ENCODE measurements at places on chromosomes 2 and 18. TPM values are rescaled to one million over a fixed set of nuclear protein-coding genes. Genes with fewer than 3 reads are reported as not detected.

CNGA3 gene
- polyA plus RNA-seq, result 0.02 TPM

AGXT gene
- polyA plus RNA-seq, result 0.03 TPM

B3GNT2 gene
- 17.6 TPM for polyA plus RNA-seq

CFAP65 gene
- 0.45 TPM for polyA plus RNA-seq

MTX2 gene
- 17.8 TPM for polyA plus RNA-seq

TXNDC2 gene
- 0.11 TPM for polyA plus RNA-seq

CCDC150 gene
- polyA plus RNA-seq, result 6.1 TPM

DNA sequence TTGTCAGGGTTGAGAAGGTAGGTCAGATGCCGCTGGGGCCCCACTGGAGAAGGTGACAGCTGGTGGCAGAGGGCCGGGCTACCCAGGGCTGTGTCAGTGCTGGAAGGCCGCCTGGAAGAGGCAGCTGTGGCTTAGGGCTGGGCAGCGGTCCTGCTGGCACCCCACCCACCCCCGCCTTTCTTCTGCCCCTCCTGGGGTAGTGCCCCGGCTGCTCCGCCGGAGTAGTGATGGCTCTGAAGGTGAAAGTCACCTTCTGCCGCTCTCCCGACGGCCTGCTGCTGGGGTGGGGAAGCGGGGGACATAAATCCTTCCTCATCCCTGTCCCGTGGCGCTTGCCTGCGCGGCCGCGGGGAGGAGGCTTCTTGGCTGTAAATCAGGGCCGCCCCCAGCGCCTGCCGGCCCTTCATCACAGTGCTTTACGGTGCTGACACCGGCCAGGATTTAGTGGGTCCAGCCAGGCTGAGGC, 332.2 kb downstream of the DYSF start:
- no peaks in the 10 kb centered on the region for H3K36me3 ChIP-seq
- no peak overlapping the region for H3K27ac ChIP-seq
- no peak for DNase-seq
- H3K4me1 ChIP-seq, result no peaks in the 10 kb centered on the region

GRCh38 chr18:79393635-79394533, 1.8 kb upstream of the NFATC1 start:
- H3K4me1 ChIP-seq, result peaks cover 12% of the 10 kb centered on the region
- peaks cover 66% of the 10 kb centered on the region for H3K27me3 ChIP-seq
- DNase-seq, result peak; percentile 78

- H3K4me3 ChIP-seq, result no peak overlapping the region
- no peaks in the 10 kb centered on the region for H3K4me1 ChIP-seq
- no peak overlapping the region for H3K27ac ChIP-seq
Observed at GRCh38 chr18:79754831-79755351, 42.8 kb upstream of the KCNG2 start.

DNA sequence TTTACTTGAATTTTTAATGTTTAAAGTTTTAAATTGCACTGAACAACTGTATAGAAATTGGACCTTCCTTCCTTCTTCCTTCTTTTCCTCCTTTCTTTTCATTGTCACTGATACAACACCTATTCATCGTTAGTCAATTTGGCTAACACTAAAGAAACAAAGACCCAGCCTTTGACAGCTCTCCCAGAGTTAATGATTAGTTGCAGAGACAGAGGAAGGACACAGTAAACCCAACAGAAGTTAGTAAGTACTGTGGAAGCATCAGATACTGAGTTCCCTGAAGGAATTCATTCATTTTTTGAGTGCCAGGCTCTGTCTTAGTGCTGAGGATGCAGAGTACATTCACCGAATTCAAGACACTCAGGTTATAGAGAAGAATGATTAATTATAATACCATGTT, 77.9 kb upstream of the RAB27B start:
- H3K4me1 ChIP-seq, result no peaks in the 10 kb centered on the region
- no peaks in the 10 kb centered on the region for H3K27me3 ChIP-seq
- no peak overlapping the region for H3K27ac ChIP-seq

DNA sequence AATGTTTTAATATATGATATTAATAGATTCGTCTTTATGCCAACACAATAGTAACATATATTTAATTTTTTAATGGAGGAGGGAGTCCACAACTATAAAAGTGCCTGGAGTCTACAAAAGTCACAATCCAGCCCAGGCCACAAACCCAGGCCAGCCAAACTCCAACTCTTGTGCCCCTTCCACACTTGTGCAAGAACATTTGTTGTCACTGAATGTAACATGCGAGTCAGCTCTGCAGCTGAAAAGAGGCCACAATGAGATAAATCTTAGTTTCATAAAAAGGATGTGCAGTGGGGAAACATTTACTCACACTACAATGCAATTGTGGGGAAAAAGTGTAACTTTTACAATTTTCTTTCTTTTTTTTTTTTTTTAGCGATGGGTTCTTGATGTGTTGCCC, 110.8 kb downstream of the MCFD2 start:
- no peaks in the 10 kb centered on the region for H3K4me1 ChIP-seq
- H3K27me3 ChIP-seq, result no peaks in the 10 kb centered on the region
- no peaks in the 10 kb centered on the region for H3K36me3 ChIP-seq
- H3K4me3 ChIP-seq, result no peak overlapping the region

- H3K4me1 ChIP-seq, result peaks cover 6% of the 10 kb centered on the region
- no peaks in the 10 kb centered on the region for H3K27me3 ChIP-seq
- H3K4me3 ChIP-seq, result peak overlapping the region; percentile 44
Observed at GRCh38 chr2:199979832-199980628, 24.6 kb downstream of the MAIP1 start.

- no peak overlapping the region for H3K27ac ChIP-seq
- H3K27me3 ChIP-seq, result no peaks in the 10 kb centered on the region
- H3K4me1 ChIP-seq, result no peaks in the 10 kb centered on the region
- DNase-seq, result no peak
Observed at GRCh38 chr2:72576861-72577260, 249.0 kb downstream of the EXOC6B start.

GRCh38 chr2:223510713-223511112, 91.4 kb downstream of the SCG2 start:
- no peaks in the 10 kb centered on the region for H3K36me3 ChIP-seq
- no peak overlapping the region for H3K27ac ChIP-seq
- H3K4me3 ChIP-seq, result no peak overlapping the region
- H3K27me3 ChIP-seq, result no peaks in the 10 kb centered on the region
- DNase-seq, result no peak

DNA sequence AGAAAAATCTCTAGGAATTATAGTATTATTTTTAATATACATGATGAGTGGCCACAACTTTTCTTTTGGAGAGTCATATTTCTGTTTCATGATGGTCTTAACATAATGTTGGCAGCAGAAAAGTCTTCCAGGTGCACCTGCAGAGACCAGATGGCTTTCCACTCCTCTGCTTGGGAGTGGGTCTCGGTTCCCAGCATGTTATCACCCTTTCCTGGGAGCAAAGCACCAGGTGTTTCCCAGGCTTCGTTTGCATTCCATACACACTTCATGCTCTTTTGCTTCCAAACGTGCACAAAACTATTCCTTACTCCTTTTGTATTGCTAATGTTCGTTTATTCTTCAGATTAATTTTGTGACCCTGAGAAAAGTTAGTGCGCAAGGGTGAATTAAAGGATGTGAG, 305.2 kb downstream of the CDH2 start:
- no peak overlapping the region for H3K4me3 ChIP-seq
- DNase-seq, result no peak
- no peak overlapping the region for H3K27ac ChIP-seq

- H3K4me3 ChIP-seq, result no peak overlapping the region
- no peaks in the 10 kb centered on the region for H3K4me1 ChIP-seq
- DNase-seq, result no peak
- no peaks in the 10 kb centered on the region for H3K36me3 ChIP-seq
- no peaks in the 10 kb centered on the region for H3K27me3 ChIP-seq
- H3K27ac ChIP-seq, result no peak overlapping the region
Observed at GRCh38 chr2:215635788-215636139, 199.9 kb upstream of the FN1 start.

- H3K36me3 ChIP-seq, result no peaks in the 10 kb centered on the region
- H3K4me1 ChIP-seq, result no peaks in the 10 kb centered on the region
- DNase-seq, result no peak
- no peaks in the 10 kb centered on the region for H3K27me3 ChIP-seq
- H3K4me3 ChIP-seq, result no peak overlapping the region
Observed at GRCh38 chr2:157004789-157005188, 252.7 kb upstream of the GALNT5 start.

DNA sequence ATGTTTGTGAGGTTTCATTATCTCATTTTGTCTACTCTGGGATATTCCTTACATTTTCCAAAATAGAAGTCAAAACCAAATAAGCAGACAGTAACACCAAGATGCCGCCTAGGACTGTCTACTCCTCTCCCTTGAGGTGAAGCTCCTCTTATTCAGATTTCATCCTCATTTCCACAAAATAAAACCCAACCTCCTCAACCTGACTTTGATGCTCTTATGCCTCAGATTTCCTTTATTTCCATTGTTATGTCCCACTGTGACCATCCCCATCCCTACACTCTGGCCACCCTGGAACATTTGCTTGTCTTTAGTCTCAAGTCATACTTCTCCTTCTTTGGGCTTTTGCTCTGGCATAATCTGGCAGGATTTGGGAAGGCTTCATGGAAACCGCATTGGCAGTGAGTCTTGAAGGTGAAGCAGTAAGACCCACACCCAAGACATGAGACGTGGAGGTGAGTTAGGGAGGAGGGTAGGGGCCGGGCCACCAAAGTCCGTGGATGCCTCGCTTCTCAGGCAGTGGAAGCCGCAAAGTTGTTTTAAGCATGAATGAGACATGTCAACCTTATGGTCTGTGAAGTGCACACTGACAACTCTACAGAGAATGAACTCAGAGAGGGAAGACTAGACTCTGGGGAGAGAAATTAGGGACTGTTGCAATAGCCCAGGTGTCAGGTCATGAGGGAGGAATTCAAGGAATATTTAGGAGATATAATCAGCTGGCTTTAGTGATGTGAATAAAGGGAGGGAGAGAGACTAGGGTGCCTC, 63.6 kb downstream of the DDX1 start:
- DNase-seq, result no peak
- H3K36me3 ChIP-seq, result no peaks in the 10 kb centered on the region
- no peaks in the 10 kb centered on the region for H3K27me3 ChIP-seq
- no peak overlapping the region for H3K4me3 ChIP-seq
- H3K4me1 ChIP-seq, result no peaks in the 10 kb centered on the region

DNA sequence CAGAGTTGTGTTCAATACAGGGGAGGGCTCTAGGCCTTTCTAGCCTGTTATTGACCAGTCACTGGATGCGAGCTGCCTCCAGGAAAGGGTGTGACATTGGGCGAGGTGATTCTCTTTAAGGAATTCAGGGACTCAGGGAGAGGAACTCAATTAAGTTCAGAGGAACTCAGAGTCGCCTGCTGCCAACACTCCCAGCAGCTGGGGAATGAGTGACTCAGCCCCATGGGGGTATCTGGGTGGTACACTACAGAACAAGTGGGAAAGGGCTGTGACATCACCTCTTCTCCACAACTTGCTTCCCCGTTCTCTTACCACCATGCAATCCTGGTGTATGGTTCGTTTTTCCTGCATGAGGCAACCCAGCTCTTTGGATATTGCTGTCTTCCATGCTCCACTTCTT, 50.4 kb upstream of the CYRIA start:
- no peaks in the 10 kb centered on the region for H3K36me3 ChIP-seq
- no peak overlapping the region for H3K27ac ChIP-seq
- DNase-seq, result no peak
- H3K27me3 ChIP-seq, result no peaks in the 10 kb centered on the region
- H3K4me1 ChIP-seq, result no peaks in the 10 kb centered on the region

DNA sequence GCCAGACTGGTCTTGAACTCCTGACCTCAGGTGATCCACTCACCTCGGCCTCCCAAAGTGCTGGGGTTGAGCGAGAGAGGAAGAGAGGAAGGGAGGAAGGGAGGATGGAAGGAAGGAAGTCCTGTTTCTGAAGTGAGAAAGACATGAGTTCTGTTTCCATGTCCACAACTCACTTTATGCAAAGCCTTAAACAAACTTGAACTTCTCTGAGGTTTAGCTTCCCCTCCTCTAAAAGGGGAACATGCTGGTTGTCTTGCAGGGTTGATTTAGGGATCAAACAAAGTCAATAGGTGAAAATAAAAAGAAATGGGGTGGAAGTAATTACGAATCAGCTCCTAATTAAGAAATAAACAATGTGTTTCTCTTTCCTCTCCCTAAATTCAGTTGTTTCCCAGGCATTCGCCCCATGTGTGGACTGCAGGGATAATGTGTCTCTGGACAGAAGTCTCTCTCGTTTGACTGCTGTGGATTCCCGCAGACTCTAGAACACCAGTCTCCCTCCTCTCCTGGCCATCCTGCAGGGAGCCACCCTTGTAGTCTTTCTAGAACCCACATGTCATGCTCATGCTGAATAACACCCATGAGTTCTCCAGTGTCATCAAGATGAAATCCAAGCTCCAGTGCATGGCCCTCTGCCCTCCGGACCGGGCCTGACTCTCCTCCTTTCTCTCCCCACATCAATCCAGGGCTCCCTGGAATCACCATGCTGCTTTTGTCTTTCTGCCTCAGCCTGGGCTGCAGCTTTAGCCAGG, 229.3 kb upstream of the TRIB2 start:
- DNase-seq, result no peak
- no peaks in the 10 kb centered on the region for H3K36me3 ChIP-seq
- no peaks in the 10 kb centered on the region for H3K4me1 ChIP-seq
- no peak overlapping the region for H3K4me3 ChIP-seq
- H3K27me3 ChIP-seq, result no peaks in the 10 kb centered on the region

GRCh38 chr2:234285541-234285940, 211.3 kb downstream of the ARL4C start:
- H3K36me3 ChIP-seq, result no peaks in the 10 kb centered on the region
- no peak for DNase-seq
- H3K27me3 ChIP-seq, result no peaks in the 10 kb centered on the region
- H3K27ac ChIP-seq, result no peak overlapping the region

DNA sequence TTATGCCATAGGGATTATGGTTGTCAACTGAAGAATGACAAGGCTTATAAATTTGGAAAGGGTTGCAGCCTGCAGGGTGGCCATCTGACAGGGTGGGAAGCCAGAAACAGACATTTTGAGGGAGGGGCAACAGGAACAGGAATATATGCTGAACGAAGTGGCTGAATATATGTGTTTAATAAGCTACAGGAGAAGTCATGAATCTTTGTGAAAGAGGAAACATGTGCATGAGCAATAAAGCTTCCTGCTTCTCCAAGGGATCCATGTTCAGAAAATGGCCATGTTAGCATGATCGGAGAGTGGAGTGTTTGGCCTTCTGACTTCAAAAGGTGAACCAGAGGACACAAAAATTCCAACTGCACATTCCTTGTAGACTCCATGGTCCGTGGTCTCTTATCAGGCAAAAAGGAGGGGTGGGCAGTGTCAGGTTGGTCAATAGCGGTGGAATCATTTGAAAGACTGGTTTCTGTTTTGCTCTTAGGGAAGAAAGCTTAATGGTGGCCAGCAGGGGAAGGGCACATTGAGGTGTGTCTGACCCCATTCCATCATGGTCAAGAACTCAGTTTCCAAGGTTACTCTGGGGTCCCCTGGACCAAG, 144.1 kb downstream of the SOCS6 start:
- no peak overlapping the region for H3K27ac ChIP-seq
- H3K36me3 ChIP-seq, result no peaks in the 10 kb centered on the region
- DNase-seq, result no peak
- no peaks in the 10 kb centered on the region for H3K4me1 ChIP-seq

GRCh38 chr2:168912901-168913369, 11.8 kb downstream of the G6PC2 start:
- peaks cover 2% of the 10 kb centered on the region for H3K27me3 ChIP-seq
- no peak overlapping the region for H3K27ac ChIP-seq
- H3K36me3 ChIP-seq, result no peaks in the 10 kb centered on the region
- H3K4me1 ChIP-seq, result peaks cover 17% of the 10 kb centered on the region
- H3K4me3 ChIP-seq, result peak overlapping the region; percentile 26

All from H1 (cell line).